Activated T-cell treated with anti-CD3 and anti-CD28 coated beads, Interleukin-2, amount 50 U/mL, for 48 hours (primary cell): ENCODE measurements at places on chromosomes 16 and 17.
A peak's percentile ranks its signal among the peaks of the same experiment; 100 is the strongest.

- peak; percentile 21 for DNase-seq
Measured at GRCh38 chr16:70778901-70779309, 22.1 kb downstream of the VAC14 start.

DNA sequence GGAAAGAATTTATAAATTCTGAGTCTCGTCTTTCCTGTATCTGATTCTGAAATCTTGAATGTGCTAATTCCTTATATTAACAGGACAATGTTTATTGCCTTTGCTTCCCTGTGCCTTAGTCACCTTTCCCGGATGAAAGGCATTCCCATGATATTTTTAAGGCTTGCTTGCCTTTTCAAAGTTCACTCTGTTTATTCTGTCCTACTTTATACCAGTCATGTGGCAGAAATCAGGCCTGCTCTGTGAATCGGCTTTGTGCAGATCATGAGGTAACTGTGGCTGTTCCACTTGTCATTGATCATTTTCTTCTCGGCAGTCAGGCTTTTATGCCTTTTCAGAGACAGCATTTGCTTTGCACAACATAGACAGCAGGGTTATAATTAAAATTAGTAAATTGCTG is 28.8 kb upstream of the ABCC11 start:
- DNase-seq, result no peak

DNA sequence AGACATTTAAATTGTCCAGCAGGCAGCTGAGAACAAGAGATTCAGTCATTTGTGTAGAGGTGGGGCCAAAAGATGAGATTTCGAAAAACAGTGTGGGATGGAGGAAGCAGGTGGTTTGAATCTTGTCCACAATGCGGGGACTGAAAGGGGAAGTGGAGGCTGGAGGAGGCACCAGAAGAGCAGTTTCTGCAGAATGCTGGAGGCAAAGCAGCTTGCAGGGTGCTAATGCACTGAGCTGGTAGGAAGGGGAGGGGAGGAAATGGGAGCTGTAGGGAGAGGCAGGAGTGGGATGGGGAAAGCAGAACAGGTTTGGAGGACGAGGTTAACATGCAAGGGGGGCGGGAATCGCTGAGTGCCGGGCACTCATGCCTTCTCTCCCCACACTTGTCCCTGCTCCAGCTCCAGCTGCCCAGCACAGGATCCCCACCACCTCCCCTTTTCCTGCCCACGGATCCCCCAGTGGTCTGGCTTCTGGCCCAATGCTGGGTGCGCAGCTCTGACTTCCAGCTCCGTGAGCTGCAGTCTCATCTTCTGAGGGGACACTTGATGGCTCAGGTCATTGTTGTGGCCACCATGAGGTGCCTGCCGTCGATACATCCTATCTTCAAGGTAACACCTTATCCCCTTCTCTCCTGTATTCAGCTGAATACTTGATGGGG is 9.4 kb downstream of the C17orf100 start:
- DNase-seq, result peak; percentile 43

DNA sequence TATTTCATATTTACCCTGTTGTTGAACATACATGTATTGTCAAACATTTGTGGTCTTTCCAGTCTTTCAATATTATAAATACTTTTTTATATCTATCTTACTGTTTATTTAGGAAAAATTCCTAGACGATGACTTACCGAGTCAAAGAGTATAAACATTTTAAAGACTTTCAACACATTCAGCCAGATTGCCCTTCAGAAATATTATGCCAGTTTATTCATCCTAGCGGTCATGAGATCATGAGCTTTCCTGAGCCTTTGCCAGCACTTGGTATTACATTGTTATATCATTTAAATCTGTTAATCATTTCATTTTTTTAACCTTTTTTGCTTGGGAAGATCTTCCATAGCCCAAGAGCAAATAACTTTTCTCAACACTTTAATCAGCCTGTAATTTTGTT is 197.4 kb downstream of the SPECC1 start:
- DNase-seq, result no peak

GRCh38 chr16:67653128-67653788 is 6.8 kb downstream of the ACD start:
- no peak for DNase-seq

- no peak for DNase-seq
Measured at GRCh38 chr16:24863582-24864437, 18.0 kb downstream of the SLC5A11 start.

- DNase-seq, result no peak
Measured at GRCh38 chr16:11162586-11163268, 93.3 kb downstream of the SOCS1 start.

GRCh38 chr16:1003391-1004347 is 22.1 kb downstream of the SOX8 start:
- DNase-seq, result peak; percentile 76

- DNase-seq, result no peak
Measured at GRCh38 chr17:59433586-59433985, 102.1 kb downstream of the YPEL2 start.

DNA sequence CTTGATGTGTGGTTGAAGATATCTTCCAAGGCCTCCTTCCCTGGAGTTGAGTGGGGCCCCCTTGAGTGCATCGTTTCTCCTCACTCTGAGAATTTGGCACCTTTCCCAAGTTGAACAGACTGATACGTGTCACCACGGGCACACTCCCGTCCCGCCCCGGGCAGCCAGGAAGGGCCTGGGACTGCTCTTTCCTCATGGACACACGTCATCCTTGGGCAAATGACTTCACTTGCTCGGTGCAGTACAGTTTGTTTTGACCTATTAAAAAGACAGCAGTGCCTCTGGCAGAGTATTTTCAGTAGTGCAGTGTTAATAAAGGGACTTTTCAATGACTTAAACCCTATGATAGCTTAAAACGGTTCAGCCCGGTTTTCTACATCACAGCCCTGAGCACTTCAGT is 59.9 kb downstream of the SEC14L1 start:
- no peak for DNase-seq

DNA sequence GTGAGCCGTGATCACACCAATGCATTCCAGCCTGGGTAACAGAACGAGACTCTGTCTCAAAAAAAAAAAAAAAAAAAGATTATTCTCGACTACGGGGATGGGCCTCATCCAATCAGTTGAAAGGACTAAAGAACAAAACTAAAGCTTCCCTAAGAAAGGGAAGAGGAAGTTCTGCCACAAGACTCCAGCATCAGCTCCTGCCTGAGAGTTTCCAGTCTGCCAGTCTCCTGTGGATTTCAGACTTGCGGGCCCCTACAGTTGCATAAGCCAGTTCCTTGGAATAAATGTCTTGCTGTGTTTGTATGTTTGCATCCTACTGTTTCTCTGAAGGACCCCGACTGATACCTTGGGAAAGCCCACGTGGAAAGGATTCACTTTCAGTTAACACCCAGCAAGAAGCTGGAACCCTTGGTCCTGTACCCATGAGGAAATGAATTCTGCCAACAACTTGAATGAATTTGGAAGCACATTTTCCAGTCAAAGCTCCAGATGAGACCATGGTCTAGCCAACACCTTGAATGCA is 26.3 kb upstream of the FZD2 start:
- DNase-seq, result no peak

- DNase-seq, result no peak
Measured at GRCh38 chr16:56145369-56145768, 45.9 kb upstream of the GNAO1 start.

DNA sequence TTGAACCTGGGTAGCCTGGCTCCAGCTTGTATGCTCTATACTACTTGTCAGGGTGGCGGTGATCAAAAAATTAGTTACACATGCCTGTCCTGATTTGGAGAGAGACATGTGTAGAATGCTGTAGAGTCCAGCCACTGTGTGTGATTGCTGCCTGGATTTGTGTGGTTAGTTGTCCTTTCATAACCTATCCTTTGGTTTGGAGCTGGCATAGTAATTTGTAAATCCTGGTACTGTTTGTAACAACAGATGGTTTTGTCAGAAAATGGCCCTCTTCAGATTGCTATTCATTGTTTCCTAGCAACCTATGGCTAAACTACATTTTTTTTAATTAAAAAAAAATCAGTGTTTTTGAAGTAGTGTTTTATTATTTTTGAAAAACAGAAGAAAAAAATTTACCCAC is 30.5 kb downstream of the ETV4 start:
- DNase-seq, result no peak

GRCh38 chr17:9021158-9021991 is at the start of gene NTN1:
NTN1 (plus strand) TSS chr17:9021510; CDS start chr17:9022374, 864 bp downstream.
- peak; percentile 63 for DNase-seq

- DNase-seq, result no peak
Measured at GRCh38 chr16:74922150-74923138, 62.5 kb downstream of the WDR59 start.

- no peak for DNase-seq
Measured at GRCh38 chr17:82840431-82840831, 609 bp upstream of the ZNF750 start.

DNA sequence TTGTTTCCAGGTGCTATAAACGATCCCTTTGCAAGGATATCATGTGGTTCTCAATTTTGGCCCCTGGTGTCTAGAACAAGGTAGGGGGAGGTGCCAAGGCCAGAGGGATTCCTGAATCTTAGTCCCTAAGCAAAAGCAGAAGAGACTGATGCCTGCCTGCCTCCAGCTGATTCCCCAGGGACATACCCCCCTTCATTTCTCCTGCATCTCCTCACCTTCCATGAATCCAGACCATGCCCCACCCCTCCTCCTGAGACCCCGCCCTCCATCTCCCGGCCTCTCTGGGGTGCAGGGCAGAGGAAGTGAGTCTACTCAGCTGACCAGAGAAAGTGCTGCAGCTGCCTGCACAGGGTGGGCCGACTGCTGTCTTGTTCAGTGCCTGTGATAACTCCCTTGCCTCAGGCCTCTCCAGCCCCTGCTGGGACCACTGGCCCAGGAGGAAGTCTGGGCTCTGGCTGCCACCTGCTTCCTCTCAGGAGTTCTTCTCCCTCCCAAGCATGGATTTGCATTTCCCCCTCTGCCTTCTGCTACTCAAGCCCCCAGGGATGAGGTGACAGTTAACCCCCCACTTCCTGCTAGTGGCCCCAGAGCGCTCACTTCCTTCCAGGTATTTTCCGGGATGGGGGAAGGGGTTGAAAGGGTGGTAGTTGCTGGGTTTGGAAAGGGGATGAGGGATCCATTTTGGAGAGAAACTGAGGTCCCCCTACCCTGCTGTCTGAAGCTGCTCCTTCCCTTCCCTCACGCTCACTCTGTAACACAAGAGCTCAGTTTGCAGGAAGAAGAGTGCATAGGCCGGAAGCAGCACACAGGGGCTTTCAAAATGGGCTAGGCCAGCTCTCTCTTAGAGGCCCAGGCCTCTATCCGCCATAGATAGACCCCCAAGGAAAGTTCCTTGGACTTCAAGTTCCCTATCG is 10.5 kb upstream of the TSPOAP1 start:
- peak; percentile 94 for DNase-seq

- no peak for DNase-seq
Measured at GRCh38 chr17:55478971-55479370, 32.3 kb downstream of the SMIM36 start.

DNA sequence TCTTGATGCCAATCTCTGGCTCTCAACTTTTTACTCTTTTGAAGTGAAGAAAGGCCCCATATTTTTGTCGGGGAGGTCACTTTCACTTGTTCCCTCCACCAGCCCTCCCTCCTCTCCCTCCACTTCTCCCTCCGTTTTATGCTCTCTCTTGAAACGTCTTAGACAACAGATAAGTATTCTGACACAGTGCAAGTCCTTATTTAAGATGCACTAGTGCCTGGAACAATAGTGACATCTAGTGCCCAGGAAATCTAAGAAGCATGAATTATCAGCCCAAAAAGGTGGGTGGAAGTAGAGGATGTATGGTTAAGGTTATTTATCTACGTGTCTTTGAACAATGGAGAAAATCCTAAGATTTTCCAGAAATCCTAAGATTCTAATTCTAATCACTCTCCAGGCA is 17.9 kb downstream of the PSME3IP1 start:
- no peak for DNase-seq

GRCh38 chr17:30332057-30332542 is 1.8 kb downstream of the TMIGD1 start:
- DNase-seq, result peak; percentile 51

DNA sequence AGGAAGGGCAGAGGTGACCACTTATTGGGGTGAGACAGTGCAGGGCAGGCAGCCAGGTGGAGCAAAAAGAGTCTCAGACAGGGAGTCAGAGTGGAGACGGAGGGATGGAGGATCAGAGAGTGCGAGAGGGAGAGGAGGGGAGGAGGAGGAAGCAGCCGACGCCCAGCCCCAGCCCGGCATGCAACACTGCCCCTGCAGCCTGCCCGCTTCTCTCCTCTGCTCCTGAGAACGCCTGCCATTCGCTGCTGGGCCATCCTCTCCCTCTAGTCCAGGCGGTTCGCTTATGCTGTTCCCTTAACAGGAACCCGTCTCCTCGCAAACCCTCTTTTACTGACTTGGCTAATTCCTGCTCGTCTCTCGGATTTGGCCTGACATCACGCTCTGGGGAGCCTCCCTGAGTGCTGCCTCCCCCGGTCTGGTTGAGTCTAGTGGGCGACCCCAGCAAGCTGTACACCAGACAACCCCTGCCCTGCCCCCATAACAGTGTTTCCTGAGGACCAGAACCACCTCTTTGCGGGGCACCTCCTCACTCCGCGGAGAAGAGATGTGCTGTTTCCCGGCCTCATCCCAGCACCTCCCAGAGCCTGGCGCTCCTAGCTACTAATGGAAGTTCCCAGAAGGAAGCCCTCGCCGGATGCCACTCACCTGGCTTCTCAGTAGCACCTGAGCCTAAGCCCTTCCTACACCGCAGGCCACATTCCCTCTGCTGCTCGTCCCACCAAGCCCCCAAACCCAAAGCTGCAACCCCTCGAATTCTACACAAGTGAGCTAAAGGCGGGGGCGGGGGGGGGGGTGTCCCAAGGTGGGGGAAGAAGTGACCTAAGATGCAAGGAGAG is 61.2 kb upstream of the CCL1 start:
- no peak for DNase-seq

GRCh38 chr16:27947696-27948095 is 115.8 kb downstream of the GSG1L start:
- DNase-seq, result no peak

GRCh38 chr17:58092101-58092796 is 9.0 kb downstream of the DYNLL2 start:
- no peak for DNase-seq

DNA sequence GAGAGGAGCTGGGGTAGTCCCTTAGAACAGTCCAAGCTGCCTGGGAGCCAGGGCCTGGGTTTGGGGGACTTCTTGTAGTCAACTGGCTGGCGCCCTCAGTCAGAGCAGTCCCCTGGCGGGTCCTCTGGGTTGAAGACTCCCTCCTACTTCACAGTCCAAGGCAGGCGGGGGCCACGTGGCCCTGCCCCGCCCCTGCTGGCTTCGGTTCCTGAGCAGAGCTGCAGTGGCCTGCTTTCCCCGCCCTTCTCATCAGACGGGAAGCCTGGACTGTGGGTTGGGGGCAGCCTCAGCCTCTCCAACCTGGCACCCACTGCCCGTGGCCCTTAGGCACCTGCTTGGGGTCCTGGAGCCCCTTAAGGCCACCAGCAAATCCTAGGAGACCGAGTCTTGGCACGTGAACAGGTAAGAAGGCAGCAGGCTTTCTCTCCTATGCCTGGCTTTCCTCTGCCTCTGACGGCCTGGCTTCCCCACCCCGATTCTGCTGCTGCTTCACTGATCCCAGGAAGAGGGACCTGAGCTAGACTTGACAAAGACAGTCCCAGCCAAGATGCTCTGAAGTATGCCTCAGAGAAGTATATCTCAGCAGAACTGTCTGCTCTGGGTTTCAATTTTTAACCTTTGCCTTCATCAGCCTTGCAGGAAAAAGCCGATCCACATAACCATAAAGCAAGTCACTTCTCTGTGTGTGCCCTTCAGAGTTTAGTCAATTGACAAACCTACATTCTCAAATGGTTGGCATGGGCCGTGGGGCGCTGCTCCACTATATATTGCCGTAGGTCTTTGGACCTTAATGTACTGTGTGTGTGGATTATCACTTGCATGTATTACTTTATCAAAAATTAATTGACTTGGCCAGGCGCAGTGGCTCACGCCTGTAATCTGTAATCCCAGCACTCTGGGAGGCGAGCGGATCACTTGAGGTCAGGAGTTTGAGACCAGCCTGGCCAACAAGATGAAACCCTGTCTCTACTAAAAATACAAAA is 56.3 kb downstream of the SF3B3 start:
- DNase-seq, result no peak
